ENCODE measurements at places on chromosomes 3 and 15.

GRCh38 chr3:106160396-106160795 is 291.6 kb upstream of the CBLB start:
- ATAC-seq = no peak

DNA sequence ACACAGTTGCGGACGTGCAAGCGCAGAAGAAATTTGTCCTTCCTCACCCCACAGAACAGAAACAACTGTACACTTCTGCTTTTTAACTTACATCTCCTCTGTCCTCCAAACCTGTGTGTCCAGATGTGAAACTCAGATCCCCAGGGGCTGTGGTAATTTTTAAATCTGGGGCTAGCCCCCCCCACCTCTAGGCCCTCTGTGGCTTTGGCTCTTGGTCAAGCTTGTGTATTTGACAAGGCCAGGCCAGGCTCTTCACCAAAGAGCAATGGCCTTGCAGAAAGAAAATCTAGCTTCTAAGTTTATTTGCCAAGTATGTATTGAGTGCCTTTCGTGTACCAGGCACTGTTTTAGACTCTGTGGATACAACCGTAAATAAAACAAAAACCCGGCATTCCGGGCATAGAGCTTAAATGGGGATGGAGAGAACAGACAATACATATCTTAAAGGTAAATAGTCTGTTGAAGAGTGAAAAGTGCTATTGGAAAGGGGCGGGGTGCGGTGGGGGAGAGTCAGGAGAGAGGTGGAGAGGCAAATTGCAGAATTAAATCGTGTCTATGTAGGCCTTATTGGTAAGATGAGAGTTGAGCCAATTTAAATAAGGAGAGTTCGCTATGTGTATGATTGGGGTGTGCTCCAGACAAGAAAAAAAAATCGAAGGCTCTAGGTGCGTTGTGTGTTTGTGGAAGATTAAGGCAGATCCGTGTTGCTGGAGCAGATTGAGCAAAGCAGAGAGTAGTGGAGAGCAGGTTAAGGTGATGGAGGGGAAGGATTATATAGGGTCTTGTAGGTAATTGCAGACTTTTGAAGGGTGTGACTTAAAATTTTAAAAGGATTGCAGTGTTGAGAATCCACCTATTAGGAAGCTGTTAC is 781 bp upstream of the DPH6 start:
- no peak for ATAC-seq

- ATAC-seq = no peak
Measured at GRCh38 chr15:58217460-58217859, 79.3 kb downstream of the AQP9 start.

DNA sequence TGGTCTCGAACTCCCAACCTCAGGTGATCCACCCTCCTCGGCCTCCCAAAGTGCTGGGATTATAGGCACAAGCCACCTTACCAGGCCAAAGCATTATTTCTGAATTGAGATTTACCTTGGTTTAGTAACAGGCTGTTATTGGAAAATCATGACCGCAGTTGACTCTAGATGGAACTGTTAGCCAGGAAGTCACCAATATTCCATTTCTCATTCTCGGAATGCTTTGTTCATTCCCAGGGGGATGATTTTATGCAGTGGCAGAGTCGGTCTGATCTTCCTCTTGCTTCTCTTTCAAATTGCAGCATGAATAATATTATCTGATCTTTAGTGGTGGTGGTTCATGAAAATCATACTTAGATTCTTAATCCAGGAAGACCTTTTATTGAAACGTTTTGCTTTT is 195.5 kb upstream of the MBNL1 start:
- ATAC-seq = no peak

GRCh38 chr3:50357481-50357880 is 1.8 kb downstream of the TMEM115 start:
- no peak for ATAC-seq

GRCh38 chr3:64490180-64490724 is 197.5 kb downstream of the ADAMTS9 start:
- ATAC-seq = no peak

GRCh38 chr3:186990878-186991308 is 60.6 kb downstream of the ST6GAL1 start:
- ATAC-seq = peak; percentile 56

- ATAC-seq = no peak
Measured at GRCh38 chr3:87179642-87180041, 47.5 kb upstream of the CHMP2B start.

- no peak for ATAC-seq
Measured at GRCh38 chr3:163071713-163072112, 1575.1 kb downstream of the OTOL1 start.

GRCh38 chr15:90513448-90513847 is 16.3 kb upstream of the CRTC3 start:
- no peak for ATAC-seq

DNA sequence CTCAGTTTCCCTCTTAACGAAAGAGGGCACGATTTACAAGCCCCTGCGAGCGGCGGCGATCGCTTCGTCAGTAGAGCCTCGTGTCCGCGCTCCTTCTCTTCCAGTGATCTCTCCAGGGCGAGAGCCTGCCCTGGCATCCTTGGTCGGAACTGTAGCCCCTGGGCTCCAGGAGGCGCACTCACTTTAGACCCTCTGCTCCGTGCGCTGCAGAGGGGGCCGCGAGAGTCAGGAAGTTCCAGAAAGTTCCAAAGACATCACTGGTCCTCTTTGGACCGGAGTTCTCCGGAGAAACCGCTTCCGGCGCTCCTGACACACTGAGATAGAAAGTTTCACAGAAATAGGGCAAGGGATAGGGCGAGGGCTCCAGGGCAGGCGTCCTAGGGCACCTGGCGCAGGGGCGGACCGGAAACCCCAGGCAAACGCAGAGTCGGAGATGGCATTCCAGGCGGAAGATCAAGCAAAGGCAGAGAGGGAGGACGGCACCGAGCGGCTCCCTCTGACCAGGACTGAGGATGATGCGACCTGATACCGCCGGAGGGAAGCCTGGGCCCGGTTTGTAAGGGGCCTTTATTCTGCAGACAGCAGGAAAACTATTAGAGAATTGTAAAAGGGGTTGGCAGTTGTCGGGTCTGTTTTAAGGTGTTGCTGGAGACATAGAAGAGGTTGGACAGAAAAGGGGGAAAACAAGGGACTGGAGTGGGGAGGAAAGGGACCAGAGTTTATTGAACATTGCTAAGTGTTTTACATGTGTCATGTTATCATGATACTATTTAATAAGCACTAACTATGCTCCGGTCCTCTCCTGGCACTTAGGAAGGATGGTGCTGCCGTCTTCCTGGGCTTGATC is 1.3 kb upstream of the CPEB1 start:
- peak; percentile 26 for ATAC-seq

DNA sequence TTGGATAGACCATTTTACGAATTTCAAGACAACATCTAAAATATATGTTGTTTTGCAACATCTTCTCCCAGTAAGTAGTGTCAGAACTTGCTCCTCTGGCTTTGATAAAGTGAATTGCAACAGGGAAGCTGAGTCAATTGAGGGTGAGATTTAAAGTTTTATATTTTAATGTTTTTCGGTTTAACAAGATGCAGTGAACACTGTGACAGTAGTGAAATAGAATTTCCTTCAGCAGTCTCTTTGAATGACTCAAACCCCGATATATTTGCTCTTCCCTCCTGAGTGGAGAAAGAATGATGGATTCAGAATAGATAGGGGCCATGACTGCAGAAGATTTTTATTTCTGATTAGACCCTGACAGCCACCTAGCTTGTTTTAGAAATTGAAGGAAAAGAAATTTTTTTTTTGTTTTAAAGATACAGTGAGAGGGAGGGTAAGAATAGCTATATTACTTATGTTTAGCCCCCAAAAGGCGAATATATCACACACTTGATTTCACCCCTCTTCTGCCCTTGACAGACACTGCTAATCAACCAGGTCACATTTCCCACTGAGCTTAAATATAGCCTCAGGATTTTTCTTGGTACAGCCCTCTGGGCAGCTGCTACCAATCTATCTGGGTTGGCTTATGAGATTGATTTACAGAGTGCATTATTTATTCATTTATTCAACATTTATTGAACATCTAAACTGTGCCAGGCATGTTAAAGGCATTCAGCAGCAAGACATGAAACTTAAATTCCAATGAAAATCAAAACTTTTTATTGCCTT is 183.3 kb upstream of the ADAMTS9 start:
- ATAC-seq = peak; percentile 45

- no peak for ATAC-seq
Measured at GRCh38 chr15:40240619-40241221, 1.9 kb downstream of the PAK6 start.

DNA sequence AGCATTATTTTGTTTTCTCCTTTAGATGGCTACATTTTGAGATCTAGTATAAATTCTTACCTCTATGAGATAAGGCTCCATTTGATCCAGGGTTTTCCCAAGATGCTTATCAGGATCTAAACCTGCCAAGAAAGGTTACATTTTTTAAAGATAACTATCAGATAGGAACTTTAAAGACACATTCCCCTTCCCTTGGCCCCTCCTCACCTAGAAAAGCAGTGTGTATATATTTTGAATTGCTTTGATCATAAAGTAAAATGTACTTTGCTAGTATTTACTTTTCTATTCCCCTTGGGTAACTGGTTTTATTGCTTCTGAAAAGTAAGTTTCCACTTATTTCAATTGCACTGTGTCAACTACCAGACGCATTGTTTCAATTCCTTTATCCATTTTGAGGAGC is 135.2 kb downstream of the DPH6 start:
- ATAC-seq = no peak

- no peak for ATAC-seq
Measured at GRCh38 chr3:187952849-187953248, 201.1 kb upstream of the LPP start.

- ATAC-seq = peak; percentile 90
Measured at GRCh38 chr3:183518491-183519251, 36.8 kb downstream of the KLHL6 start.

Data from motor neuron (in vitro differentiated cells).